H1 (cell line): ENCODE measurements at places on chromosomes 7 and 10. TPM values are rescaled to one million over a fixed set of nuclear protein-coding genes. Genes with fewer than 3 reads are reported as not detected.

DNA sequence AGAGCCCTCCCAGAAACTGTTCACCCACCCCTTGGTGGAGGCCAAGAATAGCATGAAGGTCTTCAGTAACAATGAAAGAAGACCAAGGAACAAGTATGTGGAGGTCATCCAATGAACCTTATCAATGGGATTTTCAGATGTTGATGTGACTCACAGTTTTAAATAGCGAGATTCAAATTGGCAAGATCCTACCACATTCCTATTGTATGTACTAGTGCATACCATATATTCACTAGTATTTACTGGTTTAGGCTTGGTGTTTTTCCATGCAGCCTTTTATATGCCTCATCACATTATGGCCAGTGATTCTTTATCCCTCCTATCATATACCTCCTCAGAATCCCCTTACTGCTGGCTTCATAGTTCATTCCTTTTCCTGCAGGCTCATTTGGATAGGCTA lies 54.4 kb downstream of the ITGB8 start:
- no peaks in the 10 kb centered on the region for H3K4me1 ChIP-seq
- no peak for DNase-seq
- no peak overlapping the region for H3K4me3 ChIP-seq
- H3K27ac ChIP-seq, result no peak overlapping the region

The TUBB8 gene
- total RNA-seq, result 1.4 and 1.5 TPM in 2 replicates

- peak overlapping the region; percentile 59; the same call in 1 of the 2 replicates for H3K27ac ChIP-seq
- H3K4me1 ChIP-seq, result peaks cover 30% of the 10 kb centered on the region
- DNase-seq, result peak; percentile 70
- H3K27me3 ChIP-seq, result no peaks in the 10 kb centered on the region
Observed at GRCh38 chr10:31754803-31755624, 173.6 kb downstream of the ARHGAP12 start.

DNA sequence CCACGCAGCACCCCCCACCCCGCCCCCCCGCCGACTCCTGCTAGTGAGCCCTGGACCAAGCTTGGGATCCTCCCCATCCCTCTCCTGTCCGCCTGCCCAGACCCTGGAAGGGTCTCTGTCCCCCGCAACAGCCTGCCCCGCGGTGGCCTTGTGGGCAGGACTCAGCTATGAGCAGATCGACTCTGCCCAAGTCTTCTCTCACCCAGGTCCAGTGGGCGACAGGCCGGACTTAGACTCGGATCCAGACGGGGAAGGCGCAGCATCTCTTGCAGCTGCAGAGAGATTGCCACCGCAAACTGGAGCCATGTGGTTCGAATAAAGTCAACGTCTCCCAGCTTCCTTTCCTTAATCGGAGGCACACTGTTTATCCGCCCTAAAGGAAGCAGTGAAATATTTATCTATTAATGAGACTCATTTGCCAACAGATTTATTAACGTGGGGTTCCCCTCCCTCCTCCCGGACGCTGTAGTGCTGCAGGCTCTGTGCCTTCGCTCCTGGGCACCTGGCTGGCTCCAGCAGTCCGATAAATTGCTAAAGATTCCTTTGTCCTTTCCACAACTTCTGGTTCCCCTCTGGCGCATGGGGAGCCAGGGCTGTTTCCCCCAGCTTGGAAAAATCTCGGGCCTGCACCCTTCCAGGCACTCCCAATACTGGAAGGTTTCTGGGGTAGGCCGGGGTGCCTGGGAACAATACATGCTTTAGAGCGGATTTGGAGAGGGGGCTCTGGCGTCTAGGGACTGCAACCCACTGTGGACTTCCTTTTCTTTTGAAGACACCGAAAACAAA lies 634 bp upstream of the HOXA7 start:
- peaks cover 100% of the 10 kb centered on the region for H3K27me3 ChIP-seq
- H3K36me3 ChIP-seq, result no peaks in the 10 kb centered on the region
- no peaks in the 10 kb centered on the region for H3K4me1 ChIP-seq
- no peak overlapping the region for H3K27ac ChIP-seq
- no peak for DNase-seq
- H3K4me3 ChIP-seq, result no peak overlapping the region

GRCh38 chr10:36116731-36117130 lies 474.6 kb upstream of the FZD8 start:
- no peak overlapping the region for H3K27ac ChIP-seq
- no peaks in the 10 kb centered on the region for H3K27me3 ChIP-seq
- H3K4me3 ChIP-seq, result no peak overlapping the region
- DNase-seq, result no peak
- no peaks in the 10 kb centered on the region for H3K36me3 ChIP-seq
